NCI-H2107 (cell line): ENCODE measurements at places on chromosomes 6 and 20.

- DNase-seq: no peak
Observed at GRCh38 chr6:3282476-3283236, 23.9 kb downstream of the PSMG4 start.

DNA sequence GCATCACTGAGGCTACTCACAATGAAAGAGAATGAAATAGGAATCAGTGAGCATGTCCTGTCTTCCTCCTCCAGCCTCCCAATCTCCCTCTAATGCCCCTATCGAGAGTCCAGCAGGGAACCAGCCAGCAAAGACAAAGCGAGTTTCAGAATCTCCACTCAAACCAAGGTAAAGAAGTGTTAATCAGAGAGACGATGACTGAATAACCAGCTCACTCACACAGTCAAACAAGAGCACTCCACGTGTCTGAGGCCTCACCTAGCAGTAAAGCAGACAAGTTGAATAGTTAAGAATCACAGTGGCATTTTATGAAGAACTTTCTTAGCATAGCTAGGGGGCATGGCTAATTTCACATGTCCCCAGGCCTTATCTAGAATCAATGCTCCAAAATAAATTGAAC lies 3.3 kb upstream of the TREM1 start:
- no peak for DNase-seq

GRCh38 chr6:114049367-114049966 lies 78.5 kb upstream of the HDAC2 start:
- no peak for DNase-seq

DNA sequence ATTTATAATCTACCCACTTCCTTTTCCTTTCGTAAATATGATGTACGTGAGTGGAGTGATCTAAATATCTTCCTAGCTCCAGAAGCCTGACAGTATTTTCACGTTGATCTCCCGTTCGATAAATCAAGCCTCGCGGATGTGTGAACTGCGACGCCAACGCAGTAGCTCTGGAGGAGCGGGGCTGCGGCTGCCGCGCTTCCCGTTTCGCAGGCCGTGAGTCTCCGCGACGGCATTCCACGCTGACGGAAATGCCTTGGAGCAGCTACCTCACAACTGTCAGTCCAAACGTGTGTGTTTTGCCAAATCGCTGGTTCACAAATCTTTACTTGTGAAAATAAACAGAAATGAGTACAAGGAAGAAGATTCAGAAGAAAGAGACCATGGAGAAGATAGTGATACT lies 41.2 kb downstream of the BTBD3 start:
- DNase-seq: no peak

- peak; percentile 53 for DNase-seq
Observed at GRCh38 chr6:105757512-105758200, 328.5 kb upstream of the PRDM1 start.

DNA sequence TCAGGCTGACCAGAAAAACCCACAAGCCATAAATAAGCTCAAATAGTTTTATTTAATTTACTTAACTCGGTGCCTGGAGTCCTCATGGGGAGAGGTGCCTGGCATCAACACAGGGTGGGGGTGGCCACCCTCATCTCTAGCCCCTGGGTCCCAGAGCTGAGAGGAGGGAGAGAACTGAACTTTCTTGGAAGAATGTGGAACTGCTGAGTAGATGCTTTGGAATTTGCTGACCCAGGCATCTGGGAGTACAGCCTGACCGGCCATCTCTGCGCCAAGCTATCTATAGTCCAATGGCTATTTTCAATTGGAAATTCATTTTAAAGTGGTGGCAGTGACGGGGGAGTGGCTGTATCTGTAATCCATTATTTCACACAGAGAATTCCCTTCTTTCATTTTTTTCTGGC lies 104.8 kb downstream of the CDH26 start:
- no peak for DNase-seq

GRCh38 chr6:88730611-88731011 lies 232.8 kb downstream of the RNGTT start:
- DNase-seq: no peak

- DNase-seq: no peak
Observed at GRCh38 chr20:37384683-37385174, 38.8 kb downstream of the SRC start.

- DNase-seq: no peak
Observed at GRCh38 chr6:148407372-148407771, 64.7 kb downstream of the SASH1 start.

DNA sequence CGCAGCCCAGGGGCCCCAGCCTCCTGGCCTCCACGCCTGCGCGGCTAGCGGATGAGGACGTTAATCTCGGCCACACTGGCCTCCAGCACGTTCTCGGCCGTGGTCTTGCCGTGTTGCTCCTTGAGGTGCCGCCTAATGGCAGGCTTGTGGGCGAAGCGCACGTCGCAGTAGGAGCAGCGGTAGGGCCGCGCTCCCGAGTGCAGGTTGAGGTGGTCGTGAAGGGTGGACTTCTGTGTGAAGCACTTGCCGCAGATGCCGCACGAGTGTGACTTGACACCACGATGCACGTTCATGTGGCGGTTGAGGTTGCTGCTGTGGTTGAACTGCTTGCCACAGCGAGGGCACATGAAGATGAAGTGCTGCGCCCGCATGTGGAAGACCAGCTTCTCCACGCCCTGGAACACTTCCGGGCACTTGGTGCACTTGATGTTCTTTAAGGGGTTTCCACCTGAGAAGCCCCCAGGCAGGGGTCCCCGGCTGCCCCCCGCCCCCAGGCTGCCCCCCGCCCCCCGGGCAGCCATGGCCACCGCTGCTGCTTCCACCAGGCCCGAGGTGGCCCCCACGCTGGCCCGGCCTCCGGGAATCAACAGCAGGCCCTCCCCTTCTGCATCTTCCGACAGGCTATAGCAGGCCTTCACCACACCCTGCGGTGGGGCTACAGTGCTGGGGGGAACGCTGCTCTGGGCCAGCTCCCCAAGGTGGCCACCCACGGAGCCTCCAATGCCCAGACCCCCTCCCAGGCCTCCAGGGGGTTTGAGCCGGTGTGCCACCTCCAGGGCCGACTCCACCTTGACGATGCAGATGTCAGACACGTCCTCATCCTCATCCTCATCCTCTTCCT lies 1.8 kb downstream of the ZBTB12 start:
- DNase-seq: no peak

DNA sequence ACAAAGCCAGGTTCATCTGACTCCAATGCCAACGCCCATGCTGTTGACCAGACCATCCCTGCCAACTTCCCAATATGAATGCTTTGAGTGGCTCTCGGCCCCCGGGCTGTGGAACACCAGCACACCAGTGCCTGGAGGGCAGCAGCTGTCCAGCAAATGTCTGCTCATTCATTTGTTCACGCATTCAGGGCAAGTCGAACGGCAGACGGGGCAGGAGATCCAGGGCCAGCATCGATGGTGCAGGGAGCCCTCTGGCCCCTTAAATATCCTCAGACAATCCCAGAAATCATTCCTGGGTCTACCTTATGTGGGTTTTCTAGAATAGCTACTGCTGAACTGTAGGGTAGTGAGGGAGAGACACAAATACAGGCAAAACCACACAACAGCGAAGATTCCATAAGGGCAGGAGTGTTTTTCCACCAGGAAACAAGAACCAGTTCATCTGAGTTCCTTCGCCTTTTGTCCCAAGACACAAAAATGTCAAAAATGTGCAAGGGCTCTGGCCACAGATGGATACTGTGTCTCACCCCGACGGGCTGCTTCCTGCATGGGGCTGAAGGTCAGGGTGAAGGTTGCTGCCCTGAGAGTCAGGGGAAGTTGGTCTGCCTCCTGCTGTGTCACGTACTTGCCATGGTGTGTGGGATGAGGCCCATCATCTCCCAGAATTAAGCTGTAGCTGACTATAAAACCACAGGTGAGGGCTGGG lies 15.5 kb downstream of the RIPOR3 start:
- no peak for DNase-seq

DNA sequence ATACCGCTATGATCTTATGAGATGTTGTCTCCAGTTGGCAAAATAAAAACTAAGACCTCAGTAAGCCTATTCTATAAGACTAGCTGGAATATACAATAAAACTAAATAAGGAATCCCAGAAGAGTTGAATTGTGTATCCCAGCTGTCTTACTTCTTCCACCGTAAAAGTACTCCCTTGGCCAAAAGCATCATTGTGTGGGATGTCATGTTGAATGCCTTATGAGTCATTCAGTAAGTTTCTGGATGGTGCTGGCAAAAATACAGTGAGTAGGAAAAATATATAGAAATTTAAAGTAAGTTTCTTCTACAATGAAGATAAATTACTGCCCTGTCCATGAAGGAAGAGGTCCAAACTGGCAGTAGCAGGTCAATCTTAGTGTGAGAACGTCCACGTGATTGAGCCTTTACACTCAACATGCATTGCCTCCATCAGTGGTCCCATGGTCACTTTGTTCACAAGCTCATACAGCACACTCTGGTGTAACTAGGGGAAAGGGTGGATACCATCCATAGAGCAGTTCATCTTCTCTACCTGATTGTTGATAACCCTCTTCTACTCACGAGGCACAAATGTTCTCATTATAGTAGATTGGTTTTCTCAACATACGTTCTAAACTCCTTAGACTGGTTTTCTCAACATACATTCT lies 13.7 kb upstream of the ZNF318 start:
- no peak for DNase-seq

DNA sequence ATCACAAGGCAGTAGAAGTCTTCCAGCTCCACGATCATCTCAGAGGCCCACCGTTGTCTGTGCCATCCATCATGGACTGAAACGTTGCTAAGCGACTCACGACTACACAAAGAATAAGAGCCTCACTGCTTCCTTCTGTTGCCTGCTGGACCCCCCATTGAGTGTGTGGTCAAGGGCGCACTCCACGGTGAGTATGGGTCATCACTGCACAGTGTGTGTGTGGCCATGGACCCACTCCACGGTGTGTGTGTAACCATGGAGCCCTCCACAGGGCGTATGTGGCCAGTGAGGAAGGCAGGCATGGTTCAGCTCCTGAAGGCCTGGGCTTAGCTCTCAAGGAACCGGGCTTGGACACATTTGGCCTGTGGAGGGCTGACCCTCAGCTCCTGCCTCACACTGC lies 123.4 kb upstream of the AFDN start:
- DNase-seq: no peak

DNA sequence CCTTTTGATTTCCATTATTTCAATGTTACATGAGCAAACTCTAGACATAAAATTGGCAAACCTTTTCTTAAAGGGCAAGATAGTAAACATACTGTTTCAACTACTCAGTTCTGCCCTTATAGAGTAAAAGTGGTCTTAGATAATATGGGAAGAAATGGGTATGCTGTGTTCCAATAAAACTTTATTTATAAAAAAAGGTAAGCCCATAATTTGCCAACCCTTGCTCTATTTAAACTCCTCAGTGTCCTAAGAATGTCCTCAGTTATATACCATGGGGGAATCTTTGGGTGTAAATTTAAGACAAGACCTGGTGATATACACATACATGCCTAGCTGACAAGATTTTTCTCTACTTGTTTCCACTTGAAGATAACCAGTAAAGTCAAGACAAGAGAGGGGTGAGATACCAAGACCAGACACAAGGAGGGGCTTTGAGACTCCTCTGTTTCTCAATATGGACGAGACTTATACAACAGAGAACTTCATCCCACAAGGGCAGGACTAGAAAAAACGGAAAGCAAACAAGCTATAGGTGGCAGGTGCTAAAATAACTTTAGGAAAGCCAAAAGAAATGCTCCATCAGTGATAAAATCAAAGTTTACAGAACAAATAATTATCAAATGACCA lies 10.5 kb downstream of the SNX3 start:
- no peak for DNase-seq

GRCh38 chr20:39146394-39146793 lies 184.2 kb downstream of the DHX35 start:
- DNase-seq: no peak

- DNase-seq: no peak
Observed at GRCh38 chr20:58349570-58349969, 39.5 kb upstream of the VAPB start.

DNA sequence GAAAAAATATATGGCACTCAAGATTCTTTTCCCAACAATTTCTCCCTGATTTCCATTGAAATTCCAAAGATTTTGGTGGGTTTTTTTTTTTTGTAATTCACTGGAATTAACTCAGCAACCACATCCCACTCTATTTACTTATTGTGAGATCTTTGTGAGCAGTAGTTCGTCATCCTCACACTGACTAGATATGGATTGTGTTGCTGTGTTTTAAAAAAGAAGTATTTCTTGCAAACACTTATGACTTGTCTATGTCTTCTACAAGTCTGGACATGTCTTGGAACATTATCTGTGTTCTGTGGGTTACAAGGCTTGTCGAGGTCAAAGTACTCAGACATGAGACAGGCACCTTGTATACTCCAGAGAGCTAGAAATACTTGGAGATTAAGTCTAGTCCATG lies 7.3 kb upstream of the TENT5A start:
- DNase-seq: no peak
